ENCODE measurements at places on chromosomes 4 and X.

- peak; percentile 81 for ATAC-seq
Observed at GRCh38 chr4:118284169-118284568, 68.6 kb downstream of the PRSS12 start.

GRCh38 chr4:100295792-100296191, 105.5 kb upstream of the DDIT4L start:
- ATAC-seq = no peak

DNA sequence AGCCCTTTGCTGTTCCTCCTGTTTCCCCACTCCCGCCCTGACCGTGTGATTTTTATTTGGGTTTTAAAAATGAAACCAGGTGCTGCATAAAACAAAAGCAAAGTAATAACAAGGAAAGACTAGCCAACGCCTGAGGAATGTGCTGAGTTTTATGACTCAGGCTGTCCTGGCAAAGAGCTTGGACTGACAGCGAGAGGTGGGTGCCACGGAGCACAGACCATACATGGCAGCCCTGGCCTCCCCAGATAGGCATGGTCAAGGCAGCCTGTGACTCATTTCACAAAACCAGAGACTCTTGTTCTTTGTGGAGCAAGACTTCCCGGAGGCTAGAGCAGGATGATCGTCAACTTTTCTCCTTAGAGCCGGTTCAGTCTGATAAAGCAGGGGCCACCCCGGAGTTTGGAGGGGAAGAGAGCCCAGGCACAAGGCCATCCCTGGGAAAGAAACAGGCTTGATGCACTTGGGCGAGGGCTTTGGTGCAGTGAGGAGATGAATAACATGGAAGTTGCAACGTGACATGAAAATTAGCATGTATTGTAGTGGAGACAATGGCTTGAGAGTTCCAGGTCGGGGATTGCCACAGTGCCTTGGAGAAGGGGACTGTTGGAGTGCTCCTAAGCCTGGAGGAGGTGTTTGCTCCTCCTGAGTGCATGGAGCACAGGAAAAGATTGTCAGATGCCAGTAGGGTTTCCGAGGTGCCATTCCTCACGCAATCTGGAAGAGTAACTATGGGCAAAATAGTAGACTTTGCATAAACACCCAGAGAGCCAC, 54.8 kb downstream of the C4orf51 start:
- ATAC-seq = peak; percentile 17

DNA sequence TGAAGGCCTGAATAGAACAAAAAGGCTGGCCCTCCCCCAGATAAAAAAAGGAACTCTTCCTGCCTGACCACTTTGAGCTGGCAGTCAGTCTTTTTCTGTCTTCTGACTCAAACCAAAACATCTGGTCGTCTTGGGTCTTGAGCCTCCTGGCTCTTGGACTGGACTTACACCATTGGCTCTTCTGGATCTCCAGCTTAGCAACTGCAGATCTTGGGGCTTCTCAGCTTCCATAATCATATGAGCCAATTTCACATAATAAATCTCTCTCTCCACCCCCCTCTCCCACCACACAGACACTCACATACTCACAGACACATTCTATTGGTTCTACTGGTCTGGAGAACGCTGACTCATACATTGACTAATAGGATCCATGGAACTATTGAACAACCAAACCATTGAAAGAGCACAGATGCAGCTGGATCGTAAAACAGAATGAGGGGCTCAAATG, 15.6 kb upstream of the CWH43 start:
- no peak for ATAC-seq

GRCh38 chr4:110625576-110626257, 2.8 kb upstream of the PITX2 start:
- ATAC-seq = no peak

DNA sequence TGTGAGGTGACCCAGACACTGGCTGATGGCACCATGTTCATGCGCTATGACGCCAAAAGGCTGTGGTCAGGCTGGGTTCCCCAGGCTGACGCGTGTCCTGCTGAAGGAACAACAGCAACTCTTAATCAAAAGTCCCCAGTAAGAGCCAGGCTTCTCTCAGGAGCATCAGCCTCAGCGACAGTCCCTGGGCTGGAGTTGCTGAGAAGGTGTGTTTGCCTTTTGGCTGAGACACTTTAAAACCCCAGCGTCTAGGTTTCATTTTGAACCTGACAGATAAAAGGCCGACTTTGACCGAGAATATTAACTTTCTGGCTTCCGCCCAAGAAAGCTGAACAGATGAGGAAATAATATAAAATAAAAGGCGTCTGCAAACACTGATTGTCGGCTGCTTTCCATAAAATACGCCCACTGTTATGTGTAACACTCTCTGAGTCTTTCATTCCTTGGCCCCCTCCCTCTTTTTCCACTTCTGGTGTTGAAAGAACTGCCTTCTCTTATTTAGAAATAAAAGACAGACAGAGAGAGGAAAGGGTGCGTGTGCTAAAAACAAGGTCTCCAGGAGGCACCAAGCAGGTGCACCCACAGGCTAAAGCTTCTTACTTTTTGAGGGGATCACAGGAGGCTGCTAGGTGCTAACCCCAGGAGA, 373.6 kb downstream of the MID1IP1 start:
- no peak for ATAC-seq

- ATAC-seq = no peak
Observed at GRCh38 chr4:108543359-108543968, 76.9 kb upstream of the RPL34 start.

DNA sequence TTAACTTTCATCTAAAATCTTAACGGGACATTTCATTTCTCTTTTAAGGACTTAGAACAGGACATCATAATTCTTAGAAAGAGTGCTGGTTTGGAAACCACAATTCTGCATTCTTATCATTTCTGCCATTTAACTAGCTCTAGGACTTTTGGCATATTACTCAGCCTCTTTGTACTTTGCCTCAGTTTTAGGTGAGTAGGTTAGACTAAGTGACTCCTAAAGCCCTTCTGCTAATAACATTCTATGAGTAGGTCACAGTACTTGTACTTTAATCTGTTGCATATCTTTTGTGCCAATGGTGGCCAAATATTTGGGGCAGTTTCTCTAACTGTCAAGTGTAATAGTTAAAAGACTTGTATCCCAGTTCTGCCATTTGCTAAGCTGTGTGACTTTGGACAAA, 115.4 kb upstream of the NUDT6 start:
- no peak for ATAC-seq

DNA sequence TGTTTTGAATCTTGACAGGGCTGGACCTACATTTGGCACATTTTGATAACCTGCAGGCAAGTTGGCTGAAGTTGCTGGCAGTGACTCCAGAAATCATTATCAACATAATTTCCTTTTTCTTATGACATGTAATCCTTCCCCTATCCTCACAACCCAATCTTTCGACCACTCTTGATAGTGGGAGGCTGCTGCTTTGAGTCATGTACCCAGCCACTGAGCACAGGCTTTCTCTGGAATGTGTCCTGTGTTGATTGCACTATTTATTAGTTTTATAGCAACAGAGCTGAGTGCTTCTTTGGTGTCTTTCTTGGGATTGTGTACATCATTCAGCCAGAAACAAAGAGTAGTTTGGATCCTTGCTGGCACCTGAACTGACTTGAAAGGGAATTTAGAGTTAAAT, 183.1 kb upstream of the LEF1 start:
- no peak for ATAC-seq

- no peak for ATAC-seq
Observed at GRCh38 chr4:115215935-115216334, 102.5 kb upstream of the NDST4 start.

DNA sequence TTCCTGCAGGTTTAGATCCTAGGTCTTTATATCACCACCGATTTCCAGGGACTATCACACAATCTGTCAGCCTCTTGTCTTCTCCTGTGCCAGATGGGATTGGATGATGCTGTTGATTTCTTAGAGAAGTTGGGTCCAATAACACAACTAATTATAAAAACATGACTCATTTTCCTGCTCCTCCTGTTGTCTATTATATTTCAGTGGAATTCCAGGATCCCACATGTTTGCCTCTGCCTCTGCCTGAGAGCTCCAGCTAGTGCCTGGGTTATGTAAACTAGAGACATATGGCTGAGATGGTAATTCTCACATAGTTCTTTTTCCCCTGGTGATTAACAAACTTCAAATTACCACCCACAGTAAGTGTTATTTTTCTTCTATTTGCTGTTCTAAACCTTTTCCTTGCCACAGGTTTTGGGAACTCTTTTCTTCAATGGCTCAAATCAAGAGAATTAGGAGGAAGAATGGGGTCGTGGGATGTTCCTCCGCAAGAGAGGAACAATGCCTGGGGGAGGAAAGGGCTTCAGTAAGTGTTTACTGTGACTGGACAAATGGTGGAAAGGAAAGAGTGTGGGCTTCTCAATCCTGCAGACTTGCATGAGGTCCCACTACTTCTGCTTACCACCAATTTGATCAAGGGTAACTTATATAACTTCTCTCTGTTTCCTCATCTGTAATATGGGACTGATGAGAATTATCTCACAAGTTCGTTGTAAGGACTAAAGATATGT, 3.4 kb upstream of the HOPX start:
- no peak for ATAC-seq

- no peak for ATAC-seq
Observed at GRCh38 chr4:156998500-156999174, 27.0 kb upstream of the PDGFC start.
